ENCODE measurements at places on chromosomes 7 and 10.

DNA sequence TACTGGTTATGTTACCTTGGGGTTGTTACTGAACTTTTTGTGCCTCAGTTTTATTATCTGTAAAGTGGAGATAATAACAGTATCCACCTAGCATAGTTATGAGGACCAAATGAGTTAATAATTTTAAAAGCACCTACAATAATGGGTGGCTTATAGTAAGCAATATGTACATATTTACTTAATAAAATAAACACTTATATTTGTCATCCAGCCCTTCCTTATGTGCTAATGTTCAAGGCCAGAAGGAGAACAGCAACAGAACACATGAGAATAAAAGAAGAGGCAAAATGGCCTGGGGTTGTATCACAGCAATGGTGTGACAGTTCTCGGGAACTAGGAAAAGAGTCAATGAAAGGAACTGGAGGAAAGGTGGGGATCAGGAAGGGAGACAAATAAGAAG, 255.4 kb upstream of the LRGUK start:
- no peak for DNase-seq

DNA sequence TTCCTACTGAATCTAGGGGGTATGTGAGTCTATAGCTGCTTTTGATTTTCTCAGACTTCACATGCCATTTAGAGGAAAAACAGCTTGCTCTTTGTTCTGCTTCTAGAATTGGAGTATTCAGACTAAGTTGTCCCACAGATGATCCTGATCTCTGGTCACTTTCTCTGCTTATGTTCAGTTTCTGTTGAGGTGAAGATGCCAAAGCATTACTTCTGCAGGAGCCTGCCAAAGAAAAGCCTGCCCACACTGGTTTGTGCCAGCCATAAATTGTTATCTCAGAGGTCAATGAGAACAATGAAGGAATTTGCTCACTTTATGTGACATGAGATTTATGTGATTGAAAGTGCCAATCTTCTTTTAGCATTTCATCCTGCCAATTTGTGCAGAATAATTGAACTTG, 163.6 kb downstream of the CDK14 start:
- DNase-seq: no peak

- DNase-seq: no peak
Measured at GRCh38 chr10:49431426-49431825, 35.5 kb upstream of the DRGX start.

DNA sequence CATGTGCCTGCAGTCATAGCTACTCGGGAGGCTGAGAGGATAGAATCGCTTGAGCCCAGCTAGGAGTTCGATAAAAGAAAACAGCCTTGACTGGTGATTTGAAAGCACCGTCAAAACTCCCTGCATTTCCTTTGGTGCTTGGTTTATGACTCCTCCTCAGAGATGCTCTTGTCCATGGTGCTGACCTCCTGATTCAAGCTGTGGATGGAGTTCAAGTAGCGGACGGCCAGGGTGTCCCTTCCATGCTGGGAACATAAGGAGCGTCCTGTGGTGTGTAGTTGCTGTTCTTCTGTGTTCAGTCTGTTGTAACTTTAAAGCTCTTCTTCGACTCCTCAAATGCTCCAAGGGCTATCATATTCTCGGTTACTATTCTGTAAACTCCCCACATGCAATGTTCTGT, 382.5 kb upstream of the KIAA1217 start:
- DNase-seq: peak; percentile 41

- DNase-seq: peak; percentile 28
Measured at GRCh38 chr7:43650457-43651052, 67.6 kb downstream of the STK17A start.

DNA sequence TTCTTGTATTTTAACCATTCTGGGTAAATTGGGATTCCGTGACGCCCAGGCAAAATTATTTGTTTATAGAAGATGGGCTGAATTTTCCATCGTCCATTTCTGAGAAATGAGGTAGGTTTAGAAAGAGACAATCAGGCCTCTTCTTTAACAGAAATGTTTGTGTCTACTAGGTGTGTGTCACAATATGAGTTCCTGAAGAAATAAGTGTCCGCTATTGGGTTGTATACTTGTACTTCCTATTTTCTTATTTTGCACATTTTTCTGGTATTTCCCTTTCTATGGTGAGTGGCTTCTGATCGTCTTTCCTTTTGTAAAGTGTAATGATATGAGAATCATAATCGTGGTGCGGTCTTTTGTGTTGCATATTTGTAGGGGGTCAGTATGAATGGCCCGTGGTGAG, 83.9 kb downstream of the TCF7L2 start:
- DNase-seq: no peak

GRCh38 chr10:32413513-32413912, 32.4 kb upstream of the CCDC7 start:
- no peak for DNase-seq

DNA sequence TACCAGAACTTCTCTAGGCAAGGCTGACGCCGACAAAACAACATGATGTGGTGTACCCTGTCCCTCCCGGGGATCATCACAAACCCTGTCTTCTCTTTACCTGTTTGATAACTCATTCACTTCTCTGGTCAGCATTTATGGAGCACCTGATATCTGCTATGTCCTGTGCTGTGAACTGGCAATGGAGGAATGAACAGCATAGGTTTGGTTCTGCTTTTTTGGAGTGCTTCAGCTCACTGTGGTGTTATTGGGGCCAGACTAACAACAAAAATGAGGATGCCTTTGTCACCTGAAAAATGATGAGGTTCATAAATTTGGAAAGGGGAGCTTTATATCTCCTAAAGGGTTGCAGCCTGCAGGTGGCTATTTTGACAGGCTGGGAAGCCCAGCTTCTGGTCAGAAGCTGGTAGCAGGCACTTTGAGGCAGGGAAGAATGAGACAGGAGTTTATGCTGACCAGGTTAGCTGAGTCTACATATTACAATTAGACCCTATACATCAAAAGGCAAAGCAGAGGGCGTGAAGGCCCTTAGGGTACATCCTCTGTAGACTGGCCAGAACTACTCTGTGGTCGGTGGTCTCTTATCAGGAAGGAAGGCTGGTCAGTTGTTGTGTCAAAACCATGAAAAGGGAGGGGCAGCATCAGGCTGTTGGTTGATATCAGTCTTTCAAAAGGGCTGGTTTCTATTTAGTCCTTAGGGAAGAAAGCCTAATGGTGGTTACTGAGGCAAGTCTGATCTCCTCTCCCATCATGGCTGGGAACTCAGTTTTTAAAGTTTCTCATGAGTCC, 42.3 kb downstream of the SH2D4B start:
- DNase-seq: peak; percentile 60

DNA sequence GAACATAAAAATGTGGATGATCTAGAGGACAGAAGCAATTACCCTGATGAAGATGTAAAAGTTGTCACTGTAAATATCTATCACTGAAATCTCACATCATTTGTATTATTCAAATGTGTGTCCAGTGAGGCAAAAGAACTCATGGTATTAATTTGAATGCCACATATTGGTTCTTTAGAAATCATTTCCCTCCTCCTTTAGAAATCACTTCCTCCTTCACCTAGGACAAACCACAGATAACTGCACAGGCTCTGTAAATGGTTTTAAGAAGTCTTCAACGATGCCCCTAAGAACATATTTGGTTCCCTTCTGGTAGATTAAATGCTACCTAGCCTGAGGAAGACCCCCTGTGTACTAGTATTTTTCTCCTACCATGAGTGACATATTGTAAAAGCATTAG, 33.1 kb upstream of the ZNF518A start:
- DNase-seq: no peak

DNA sequence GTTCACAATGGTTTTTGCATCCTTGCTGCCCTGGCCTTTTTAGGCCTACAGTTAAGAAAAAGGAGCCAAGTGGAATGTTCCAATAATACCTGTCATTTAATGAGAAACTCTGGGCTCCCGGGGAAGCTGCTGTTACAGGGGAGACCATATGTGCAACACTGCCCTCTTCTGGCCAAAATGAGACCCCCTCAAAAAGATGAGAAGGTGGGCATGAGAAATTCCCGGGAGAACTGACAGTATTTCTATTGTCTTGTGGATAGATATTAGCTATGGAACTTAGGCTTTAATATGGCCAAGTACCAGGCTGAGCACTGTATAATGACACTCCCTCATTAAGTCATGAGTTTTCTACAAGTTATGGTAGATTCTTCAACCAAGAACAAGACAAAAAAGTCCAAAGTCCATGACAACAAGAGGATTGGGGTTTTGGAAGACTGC, 99.4 kb downstream of the CCDC3 start:
- peak; percentile 56 for DNase-seq

GRCh38 chr7:30970594-30971094, 6.9 kb downstream of the GHRHR start:
- DNase-seq: peak; percentile 50

GRCh38 chr7:50962962-50963374, 180.3 kb upstream of the GRB10 start:
- DNase-seq: peak; percentile 83

DNA sequence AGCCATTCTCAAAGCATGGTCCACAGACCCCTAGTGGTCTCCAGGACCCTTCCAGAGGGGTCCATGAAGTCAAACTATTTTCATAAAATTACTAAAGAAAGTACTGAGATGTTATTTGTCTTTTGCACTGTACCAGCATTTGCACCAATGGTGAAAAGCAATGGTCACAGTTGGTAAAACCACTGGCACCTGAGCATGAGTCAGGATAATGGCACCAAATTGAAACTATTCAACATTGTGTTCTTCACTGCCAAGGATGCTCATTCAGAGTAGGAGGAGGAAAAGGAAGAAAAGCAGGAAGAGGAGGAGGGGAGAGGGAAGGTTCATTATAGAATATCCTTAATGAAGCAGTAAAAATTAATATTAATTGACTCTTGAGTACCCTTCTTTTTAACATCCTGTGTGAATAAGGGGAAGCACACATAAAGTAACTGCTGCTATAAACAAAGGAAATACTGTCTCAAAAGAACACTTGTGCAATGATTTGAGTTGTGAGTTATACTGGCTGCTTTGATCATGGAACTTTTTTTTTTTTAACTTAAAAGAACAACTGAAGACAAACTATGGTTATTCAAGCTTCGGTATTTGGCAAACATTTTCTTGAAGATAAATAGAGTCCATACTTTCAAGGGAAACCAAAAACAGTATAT, 60.2 kb downstream of the MPP7 start:
- no peak for DNase-seq

- DNase-seq: no peak
Measured at GRCh38 chr10:115030483-115031200, 62.5 kb upstream of the ATRNL1 start.

- no peak for DNase-seq
Measured at GRCh38 chr10:48232717-48233447, 41.6 kb downstream of the FRMPD2 start.

- DNase-seq: peak; percentile 52
Measured at GRCh38 chr7:142445019-142445686, 187.3 kb upstream of the PRSS58 start.

- no peak for DNase-seq
Measured at GRCh38 chr7:24617957-24618616, 44.8 kb downstream of the PALS2 start.

GRCh38 chr10:7945034-7945433, 109.5 kb upstream of the GATA3 start:
- DNase-seq: no peak

DNA sequence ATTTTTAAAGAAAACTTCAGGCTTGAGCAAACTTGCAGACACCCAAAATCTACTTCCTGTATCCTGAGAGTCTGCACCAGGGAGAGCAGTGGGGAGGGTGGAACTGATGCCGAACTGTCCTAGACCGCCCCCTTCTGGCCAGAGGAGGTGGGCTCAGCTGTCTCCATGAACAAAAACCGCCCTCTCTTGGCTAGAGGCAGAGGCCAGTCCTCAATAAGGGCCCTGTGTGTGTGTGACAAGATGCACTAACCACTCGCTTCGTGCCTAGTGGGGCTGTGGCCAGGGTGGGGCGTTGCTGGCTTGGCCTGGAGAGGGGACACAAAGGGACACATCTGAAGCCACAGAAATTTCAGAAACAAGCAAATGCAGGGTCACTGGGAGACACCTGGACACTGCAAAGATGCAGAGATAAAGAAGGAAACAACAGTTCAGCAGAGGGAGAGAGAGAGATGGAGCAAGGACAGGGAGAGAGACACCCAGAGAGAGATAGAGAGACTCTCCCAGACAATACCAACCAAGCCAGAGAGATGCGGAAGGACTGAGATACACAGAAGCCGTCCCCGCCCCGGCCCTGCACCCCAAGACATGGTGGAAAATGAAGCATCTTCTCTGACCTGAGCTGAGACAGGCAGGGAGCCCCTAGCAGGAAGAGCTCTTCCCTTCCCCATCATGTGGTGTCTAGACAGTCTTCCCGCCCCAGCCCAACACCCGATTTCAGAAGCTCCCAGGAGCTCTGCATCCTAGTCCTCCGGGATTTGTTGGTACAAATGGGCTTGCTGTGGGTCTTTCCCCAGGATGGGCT, 22.7 kb upstream of the FXYD4 start:
- peak; percentile 88 for DNase-seq

DNA sequence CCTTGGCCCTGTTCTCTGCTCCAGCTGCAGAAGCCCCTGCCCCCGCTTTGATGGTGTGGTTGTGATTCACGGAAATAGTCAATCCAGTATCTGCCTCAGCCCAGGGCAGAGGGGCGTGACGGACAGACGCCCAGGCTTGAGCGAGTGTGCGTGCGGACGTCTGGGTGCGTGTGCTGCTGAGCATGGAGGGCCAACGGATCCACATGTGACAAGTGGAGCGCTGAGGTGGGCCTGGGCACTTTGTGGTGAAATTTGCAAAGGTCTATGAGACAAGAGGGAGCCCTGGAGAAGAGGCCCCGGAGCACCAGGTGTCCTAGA, 94.4 kb downstream of the WDR37 start:
- DNase-seq: no peak

DNA sequence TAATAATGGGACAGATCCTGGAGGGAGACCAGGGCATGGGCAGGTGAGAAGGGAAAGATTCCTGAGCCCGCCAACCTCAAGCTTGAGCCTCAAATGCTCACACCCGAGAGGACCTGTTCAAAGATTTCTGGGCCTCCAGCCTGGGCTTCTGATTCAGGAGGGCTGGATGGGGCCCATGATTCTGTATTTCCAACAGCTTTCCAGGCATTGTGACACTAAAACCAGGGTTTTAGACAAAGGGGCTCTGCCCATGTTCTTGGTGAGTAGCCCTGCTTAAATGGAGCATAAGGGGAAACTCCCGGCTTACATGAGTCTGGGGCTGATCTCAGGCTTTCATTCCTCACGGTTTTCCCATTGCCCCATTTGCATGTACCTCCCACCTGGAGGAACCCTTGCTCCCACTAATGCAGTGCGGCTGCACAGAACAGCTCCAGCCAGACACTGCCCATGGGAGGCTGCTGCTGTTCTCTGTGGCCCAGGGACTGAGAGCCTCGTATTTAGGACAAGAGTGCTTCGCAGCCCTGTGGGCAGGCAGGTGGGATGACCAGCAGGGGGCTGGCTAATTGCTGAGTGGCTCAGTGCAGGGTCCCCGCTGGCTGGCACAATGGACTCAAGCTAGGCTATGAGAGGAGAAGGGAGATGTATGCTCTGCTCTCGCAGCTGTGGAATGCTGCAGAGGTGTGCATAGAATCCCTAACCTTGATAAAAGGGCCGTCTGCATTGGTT, 135.3 kb upstream of the COBL start:
- DNase-seq: no peak

GRCh38 chr10:121339114-121339513, 259.1 kb downstream of the FGFR2 start:
- no peak for DNase-seq

All from NB4 (cell line).